Inflammatory macrophage treated with lipopolysaccharide for 4 hours (primary cell): ENCODE measurements at places on chromosomes 16 and 17.

DNA sequence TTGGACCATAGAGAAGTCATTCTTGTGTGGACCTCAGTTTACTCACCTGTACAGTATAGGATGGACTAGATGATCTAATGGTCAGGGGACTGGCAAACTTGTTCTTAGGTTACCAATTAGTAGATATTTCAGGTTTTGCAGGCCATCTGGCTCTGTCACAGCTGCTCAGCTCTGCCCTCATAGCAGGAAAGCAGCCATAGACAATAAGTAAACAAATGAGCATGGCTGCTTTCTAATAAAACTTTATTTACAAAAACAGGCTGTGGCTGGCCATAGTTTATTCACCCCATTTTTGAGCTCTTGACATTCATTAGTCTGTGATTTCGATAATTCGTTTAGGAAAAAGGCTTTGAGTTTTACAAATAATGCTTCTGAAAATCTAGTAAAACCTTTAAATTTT is 12.7 kb downstream of the BPTF start:
- DNase-seq, result no peak

- DNase-seq, result no peak
Measured at GRCh38 chr17:44097110-44097958, 26.1 kb downstream of the HDAC5 start.

DNA sequence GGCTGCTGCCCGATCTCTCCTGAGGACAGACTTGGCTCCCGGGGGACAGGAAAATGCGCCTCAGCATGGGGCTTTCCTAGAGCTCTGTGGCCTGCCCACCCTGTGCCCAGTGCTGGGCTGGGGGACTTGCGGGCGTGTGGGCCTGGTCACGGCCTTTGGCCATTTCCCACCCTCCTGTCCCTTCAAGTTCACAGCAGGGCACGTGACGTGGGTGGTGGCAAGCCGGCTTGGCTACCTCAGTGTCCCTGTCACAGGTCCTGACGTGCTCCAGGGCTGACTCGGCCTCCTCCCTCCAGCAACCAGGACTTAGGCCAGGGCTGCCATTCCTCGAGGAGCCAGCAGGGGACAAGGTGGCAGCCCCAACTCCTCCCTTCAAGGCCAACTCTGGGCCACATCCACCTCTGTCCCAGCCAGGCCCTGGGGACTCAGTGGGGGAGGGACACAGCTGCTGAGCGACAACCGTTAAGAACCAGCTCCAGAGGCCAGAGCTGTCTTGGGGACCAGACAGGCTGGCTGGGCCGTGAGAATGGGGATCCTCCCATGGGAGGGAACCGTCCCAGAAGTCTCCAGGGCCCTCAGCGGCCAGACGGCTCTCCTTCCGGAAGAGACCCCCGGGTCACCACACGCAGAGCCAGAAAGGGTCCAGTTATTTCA is 981 bp upstream of the UNC13D start:
- peak; percentile 91 for DNase-seq

GRCh38 chr16:56199164-56199563 is 7.9 kb downstream of the GNAO1 start:
- DNase-seq, result no peak

DNA sequence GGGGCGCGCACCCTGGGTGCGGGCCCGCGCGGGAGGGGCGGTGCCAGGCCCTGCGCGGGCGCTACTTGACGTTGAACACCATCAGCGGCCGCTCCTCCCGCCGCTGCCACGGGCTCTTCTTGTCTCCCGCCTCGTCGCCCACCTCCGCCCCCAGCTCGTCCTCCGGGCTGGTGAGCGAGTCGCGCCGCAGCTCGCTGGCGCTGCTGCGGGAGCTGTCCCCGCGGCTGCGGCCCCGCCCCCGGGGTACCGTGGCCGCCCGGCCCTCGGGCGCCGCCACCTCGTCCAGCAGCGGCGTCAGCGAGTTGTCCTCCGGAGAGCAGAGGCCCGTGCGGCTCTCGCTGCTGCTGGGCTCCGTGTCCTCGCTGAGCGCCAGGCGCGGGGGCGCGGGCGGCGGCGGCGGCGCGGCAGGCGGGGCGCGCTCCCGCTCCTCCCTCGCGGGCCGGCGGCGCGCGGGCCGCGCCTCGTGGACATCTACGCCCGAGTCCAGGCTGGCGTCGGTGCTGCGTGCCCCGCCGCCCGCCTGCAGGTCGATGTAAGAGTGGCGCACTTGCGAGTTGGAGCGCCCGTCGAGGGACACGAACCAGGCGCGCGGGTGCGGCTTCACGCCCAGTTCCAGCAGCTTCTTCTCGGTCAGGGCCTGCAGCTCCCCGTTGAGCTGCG is 8.7 kb downstream of the GRN start:
- peak; percentile 46 for DNase-seq

GRCh38 chr16:68234188-68235107 is 1.5 kb downstream of the ESRP2 start:
- no peak for DNase-seq
